ENCODE measurements at places on chromosomes 3 and 15.

DNA sequence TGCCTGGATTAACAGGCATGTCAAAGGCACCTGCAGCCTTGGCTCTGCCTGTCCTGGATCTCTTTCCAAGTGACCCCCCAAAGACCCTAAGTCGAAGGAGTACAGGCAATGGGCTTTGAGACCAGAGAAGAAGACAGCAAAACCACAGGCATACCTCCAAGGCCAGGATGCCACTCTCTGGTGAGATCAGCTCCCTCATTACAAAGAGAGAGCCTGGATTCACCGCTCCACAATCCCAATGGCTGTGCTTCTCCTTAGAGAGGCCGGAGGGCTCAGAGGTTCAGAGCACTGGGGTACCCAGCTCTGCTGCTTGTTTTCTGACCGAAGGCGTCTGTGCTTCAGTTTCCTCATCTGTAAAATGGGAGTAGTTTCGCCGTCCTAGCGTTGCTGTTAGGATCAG, 154.6 kb upstream of the MEF2A start:
- no peak for DNase-seq

DNA sequence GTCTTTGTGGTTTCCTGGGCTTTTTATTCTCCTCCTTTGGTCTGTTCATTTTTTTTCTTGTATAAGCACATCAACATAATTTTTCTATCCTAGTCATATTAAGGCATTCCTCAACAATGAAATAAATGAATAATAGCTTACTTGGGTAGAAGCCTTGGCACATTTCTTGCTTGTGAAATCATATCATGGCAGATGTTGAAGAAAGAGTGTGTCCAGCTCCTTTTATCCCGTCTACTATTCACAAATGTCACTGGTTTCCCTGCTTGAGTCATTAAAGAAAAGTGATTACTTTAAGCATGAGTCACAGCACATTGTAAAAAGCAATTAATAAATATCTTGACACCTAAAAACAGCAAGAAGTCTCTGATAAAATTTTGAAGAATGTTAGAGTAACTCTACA, 42.1 kb downstream of the MINAR1 start:
- no peak for DNase-seq

- DNase-seq = no peak
Measured at GRCh38 chr3:105118905-105119304, 247.8 kb upstream of the ALCAM start.

DNA sequence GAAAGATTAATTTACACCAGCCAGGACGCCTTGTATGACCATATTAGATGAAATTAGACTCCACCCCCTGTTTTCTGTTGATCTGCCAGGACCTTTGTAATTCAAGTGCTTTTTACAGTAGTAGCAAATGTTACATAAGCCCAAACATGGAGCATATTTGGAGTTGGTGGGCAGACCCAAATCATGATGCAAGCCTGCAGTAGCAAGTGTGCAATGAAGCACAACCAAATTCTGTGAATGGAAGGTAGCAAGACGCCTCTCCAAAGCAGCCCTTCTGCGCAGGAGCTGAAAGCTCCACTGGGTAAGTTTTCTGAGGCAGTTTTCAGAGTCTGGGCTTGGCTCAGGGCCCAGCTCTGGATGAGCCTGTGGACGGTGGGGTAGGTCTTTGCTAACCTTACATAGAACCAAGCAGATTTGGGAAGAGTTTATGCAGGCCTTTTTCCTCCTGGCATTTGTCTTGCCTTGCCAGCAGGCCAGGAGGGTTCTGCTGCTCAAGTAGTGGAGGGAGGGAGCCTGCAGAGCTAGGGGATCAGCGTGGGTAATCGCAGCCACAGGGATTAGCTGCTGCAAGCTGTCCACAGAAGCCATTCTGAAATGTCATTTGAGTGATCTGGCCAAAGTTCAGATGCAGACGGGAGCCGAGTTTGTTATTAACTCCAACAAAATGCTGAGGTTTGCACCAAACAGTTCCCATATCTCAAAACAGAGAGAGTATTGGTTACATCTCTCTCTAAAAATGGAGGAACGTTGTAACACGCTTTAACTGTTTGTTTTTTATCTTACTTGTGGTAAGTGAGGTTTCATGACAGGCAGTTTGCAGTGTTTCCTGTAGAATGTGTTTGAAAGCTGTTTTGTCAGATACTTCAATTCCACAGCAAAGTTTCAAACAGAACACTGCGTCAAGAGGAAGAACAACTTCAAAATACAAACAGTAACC, 55.4 kb downstream of the PSMD6 start:
- no peak for DNase-seq

- no peak for DNase-seq
Measured at GRCh38 chr3:134361162-134361835, 12.9 kb downstream of the AMOTL2 start.

DNA sequence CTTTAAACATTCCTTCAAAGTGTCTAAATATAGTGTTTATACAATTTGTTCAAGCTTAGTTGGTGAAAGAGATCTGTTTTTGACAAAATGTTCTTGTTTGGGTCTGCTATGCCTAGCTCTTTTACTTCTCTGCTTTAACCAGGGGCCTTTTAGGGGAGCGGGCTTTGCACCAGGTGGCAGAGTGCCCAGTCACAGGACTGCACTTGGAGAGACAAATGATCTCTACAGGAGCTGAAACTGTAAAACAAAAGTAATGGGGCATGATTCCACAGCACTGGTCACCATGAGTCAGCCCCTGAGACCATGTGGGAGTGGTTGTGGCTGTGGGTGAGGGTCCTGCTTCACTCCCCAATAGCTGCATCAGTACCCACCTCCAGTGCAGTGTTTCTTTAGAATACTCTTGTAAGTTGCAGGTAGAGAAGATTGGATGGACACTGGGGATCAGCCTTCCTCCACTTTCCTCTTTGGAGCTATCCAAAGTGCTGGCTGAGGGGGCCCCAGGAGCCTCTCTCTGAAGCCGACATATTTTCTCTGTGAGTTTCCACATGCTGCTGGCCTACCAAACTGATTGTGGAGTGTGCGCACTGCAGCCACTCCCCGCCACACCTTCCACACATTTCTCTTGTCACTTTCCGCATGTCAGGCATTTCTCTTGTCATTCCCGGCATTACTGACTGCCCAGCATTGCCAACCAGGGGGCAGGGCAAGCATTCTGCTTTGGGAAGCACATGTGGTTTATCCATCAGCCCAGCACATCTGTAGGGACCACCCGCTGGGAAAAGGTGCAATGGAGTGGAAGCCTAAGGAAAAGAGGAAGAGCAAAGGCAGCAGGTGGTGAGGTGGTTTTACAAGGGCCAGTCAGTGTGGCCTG, 110.0 kb downstream of the EPHB1 start:
- no peak for DNase-seq

GRCh38 chr3:72938471-72939265, 50.8 kb downstream of the GXYLT2 start:
- DNase-seq = peak; percentile 30

- DNase-seq = peak; percentile 94
Measured at GRCh38 chr3:11846281-11847266, at the start of gene TAMM41. TSS of gene TAMM41 (minus strand) at chr3:11846885. CDS start at chr3:11846636, 249 bp downstream.

- no peak for DNase-seq
Measured at GRCh38 chr3:113304102-113304501, 92.7 kb downstream of the BOC start.

GRCh38 chr3:14141144-14141543, 16.3 kb downstream of the TMEM43 start:
- DNase-seq = no peak

GRCh38 chr3:72380711-72381493, 467.3 kb downstream of the SHQ1 start:
- DNase-seq = no peak

DNA sequence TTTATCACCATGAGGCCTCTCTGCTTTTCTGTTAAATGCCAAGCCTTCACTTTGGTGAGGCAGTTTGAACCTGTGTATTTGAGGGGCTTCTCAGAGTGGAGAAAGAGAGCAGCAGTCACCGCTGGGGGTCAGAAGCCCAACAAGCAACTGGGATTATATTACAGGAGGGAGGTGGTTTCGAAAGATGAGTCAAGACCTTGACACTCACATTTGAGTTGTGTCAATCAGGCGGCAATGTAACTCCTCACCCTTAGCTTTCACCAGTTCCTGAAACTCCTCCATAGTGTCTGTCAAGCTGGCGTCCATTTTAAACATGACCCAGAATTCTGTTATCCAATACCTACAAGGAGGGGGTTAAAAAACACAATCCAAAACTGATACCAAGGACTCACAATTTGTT, 46.5 kb downstream of the RASGRP1 start:
- no peak for DNase-seq

DNA sequence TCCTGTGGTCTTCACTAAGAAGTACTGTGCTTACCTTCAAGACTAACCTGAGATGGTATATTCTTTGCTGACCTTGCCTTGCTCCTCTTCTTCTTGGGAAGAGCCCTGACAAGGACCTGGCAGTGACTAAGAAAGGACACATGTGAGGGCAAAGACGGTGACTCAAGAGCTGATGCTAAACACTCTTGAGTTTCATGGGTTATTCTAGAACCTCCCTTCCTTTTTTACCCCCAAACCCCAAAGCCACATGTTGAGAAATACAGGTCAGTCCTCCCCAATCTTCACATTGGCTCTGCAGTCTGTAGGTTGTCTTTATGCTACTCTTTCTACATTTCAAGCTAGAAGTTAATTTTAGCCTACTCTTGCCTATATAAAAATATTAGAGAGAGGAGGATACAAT, 200.6 kb downstream of the SEMA6D start:
- DNase-seq = no peak

DNA sequence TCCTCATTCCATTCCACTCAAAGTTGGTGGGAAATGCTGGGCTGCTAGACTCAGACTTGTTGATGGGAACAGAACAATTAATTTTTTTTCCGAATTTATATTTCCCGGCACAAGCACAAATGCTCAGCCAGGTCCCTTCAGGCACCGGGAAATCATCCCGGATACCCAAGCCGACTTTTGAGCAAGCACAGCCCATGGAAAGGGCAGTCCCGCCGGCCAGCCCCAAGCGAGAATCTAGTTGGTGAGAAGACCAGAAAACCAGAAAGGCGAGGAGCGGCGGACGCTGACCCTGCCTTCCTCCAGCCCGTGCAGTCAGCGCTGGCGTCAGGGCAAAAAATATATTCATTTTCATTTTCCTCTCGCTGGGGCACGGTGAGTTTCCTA, 763 bp upstream of the ZIC4 start:
- DNase-seq = no peak

DNA sequence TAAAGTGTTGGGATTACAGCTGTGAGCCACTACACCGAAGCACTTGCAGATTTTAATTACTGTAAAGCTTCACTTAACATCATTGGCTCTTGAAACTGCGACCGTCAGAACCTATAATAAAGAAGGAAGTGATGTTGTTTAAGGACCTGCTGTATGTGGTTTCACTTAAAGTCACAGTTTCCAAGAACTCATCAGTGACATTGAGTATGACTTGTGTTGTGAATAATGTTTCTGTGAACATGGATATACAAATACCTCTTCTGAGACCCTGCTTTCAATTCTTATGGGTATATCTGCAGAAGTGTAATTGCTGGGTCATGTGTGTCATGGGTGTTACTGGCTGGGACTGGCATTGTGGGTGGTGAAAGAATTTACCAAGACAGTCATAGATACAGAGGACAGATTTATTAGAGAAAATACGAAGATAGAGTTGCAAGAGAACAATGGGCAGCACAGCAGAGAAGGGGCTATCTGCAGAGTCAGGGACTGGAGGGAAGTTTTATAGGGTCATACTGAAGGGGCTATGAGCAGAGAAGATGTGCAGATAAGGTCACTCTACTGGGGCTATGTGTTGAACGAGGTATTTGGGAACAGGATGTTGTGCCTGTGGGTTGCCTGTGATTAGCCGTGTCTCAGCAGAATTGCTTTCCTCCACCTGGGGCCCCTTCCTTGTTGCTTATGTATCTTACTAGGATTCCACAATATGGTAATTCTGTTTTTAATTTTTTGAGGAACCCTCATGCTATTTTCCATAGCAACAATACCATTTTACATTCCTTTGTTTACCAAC, 4.5 kb downstream of the NDUFB5 start:
- no peak for DNase-seq

DNA sequence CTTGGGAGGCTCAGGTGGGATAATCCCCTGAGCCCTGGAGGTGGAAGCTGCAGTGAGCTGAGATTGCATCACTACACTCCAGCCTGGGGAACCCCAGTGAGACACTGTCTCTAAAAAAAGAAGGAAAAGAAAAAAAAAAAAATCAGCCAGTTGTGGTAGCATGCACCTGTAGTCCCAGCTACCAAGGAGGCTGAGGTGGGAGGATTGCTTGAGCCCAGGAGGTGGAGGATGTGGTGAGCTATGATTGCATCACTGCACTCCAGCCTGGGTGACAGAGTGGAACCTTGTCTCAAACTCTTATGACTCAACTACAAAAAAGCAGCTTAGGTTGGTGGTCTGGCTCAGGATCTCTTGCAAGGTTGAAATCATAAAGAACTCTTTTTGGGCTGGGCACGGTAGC, 19.3 kb upstream of the GPX1 start:
- DNase-seq = no peak

DNA sequence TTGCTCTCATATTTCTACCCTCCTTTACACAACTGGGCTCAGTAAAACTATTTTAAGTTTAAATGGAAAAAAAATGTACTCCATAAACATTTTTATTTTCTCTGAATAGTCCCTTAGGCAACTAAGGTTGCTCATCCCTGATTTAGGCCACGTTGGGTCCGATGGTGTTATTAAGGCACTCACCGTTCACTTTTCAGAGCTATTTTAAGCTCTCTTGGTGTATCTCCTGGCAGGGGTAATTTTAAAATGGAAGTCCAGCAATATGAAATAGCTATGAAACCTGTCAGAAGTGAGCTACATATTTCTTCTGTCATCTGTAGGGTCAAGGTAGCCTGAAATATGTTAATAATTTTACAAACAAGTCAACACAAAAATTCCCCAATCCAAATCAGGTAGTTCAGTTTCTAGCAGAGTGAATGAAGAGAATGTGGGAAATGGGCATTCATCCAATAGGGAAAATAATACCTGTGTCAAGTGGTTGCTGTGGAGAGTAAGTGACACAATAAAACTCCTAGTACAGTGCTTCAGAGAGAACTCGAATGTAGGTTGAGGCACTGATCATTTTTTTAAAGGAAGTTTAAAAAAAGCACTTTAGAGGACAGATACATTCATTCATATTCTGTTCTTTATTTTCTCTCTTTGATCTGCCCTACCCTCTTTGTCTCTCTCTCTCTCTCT, 209.3 kb upstream of the FEZF2 start:
- DNase-seq = no peak

GRCh38 chr3:147875498-147875897, 466.3 kb downstream of the ZIC1 start:
- DNase-seq = no peak

GRCh38 chr15:71114887-71115566, at the start of gene THSD4:
TSS of gene THSD4 (plus strand) at chr15:71115471.
- no peak for DNase-seq

- DNase-seq = no peak
Measured at GRCh38 chr15:88177451-88177850, 79.1 kb downstream of the NTRK3 start.

GRCh38 chr3:71513515-71513914, 70.0 kb downstream of the FOXP1 start:
- DNase-seq = no peak

DNA sequence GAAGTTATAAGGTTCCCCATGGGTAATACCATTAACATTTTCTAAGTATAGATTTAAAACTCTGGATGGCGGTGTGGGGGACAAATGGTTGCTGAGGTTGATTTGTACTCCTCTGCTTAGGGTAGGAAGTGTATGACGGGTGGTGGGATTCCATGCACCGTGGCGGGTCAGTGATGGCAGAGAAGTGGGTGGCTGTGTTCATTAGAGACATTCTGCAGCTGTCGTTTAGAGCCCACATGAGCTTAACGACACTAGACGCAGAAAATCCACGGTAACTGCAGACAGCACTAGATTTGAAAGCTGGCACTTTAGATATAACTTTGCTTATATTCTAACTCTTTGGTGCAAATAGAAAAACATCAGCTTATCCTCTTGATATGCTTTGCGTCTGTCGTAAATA, 37.5 kb downstream of the SGO1 start:
- no peak for DNase-seq
